Nucleus accumbens (tissue), 56 donors: ENCODE measurements at places on chromosomes 4 and X.

DNA sequence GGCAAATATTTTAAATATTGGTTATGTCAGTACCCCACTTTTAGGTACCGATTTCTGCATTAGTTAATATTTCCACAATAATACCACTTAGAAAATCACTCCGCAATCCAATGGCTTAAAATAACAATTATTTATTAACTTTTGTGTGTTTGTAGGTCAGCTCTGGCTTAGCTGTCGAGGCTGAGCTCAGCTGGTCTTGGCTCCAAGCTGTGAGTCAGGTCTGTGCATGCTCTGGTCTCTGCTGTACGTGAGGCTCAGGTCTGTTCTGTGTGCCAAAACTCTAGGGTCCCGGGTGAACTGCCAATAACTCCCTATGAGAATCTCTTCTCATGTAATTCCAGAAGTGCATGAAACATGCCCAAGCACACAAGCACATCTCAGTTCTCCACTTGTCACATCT is 245.8 kb upstream of the GK2 start:
- no peak for DNase-seq

- no peak for DNase-seq
Observed at GRCh38 chr4:123819362-123820035, 422.9 kb downstream of the SPRY1 start.

- no peak for DNase-seq
Observed at GRCh38 chr4:107258359-107258758, 222.2 kb upstream of the DKK2 start.

- no peak for DNase-seq
Observed at GRCh38 chr4:175871774-175872405, 59.8 kb upstream of the GPM6A start.

- DNase-seq: no peak
Observed at GRCh38 chrX:148960060-148960459, 459.6 kb downstream of the AFF2 start.

GRCh38 chrX:106891762-106892460 is 11.2 kb downstream of the RIPPLY1 start:
- no peak for DNase-seq

GRCh38 chr4:173516621-173517524 is 13.2 kb downstream of the HAND2 start:
- no peak for DNase-seq

- DNase-seq: no peak
Observed at GRCh38 chrX:131187206-131187605, 101.9 kb downstream of the IGSF1 start.

GRCh38 chr4:74188912-74189311 is 31.0 kb downstream of the MTHFD2L start:
- DNase-seq: no peak

DNA sequence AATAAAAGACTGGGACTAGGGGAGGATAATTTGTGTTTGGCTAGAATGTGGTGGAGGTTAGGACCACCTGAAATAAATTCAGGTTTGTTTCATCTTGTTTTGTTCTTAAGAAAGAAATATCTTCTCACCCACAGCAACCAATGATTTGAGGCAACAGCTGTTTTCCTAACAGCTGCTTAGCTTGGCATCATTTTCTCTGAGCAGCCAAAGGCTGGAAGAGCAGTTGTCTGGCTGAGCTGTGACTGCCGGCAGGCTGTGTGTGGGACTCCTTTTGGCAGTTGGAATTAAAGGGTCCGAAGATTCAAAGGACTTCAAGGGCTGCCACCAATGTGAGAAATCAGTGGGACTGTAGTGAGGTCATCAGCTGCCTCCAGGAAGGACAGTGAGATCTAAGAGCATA is 5.0 kb downstream of the TRIM75 start:
- DNase-seq: no peak

- DNase-seq: no peak
Observed at GRCh38 chr4:15912236-15912635, 26.3 kb downstream of the FGFBP1 start.

DNA sequence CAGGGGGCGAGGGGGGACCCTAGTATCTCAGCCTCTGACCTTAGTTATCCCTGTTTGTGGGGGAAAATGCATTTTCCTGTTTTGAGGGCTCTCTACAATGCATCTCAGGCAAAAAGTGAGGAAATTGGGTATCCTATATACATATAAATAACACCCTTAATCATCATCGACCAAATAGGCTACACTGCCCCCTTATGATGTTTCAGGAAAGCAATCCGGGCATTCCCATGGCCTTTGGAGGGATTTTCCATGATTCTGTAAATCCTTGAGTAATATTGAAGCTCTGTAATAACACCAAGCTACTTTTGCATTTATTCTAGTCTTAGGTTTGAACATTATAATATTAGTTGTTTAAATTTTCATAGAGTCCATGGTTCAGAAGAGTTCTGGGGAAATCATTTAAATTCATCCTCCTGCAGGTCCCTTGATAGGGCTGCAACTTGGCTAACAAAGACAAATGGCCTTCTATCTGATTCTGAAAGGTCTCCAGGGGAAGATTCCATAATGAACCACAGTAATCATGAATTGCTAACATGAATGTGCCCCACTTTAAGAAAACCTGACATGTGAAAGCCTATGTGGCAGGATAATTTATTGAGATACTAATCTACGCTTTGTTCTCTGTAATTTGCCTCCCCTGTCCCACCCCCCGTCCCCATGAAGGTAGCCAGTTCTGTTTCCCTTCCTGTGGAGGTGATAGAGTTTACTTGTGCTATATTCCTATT is 91.5 kb upstream of the SCOC start:
- DNase-seq: no peak

DNA sequence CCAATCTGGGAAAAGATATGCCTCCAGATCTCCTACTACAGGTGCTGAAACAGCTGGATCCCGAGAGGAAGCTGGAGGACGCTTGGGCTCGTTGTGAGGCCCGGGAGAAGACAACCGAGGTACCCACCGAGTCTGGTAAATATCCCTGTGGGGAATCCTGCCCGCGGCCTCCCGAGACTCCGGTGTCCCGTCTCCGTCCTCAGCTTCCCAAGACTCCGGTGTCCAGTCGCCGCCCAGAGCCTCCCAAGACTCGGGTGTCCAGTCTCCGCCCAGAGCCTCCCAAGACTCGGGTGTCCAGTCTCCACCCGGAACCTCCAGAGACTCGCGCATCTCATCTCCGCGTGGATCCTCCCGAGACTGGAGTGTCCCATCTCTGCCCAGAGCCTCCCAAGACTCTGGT is 639 bp downstream of the FAM47B start:
- no peak for DNase-seq

GRCh38 chr4:35867057-35867456 is 377.3 kb downstream of the ARAP2 start:
- no peak for DNase-seq

GRCh38 chrX:121301356-121301755 is 253.9 kb downstream of the GLUD2 start:
- DNase-seq: no peak

- no peak for DNase-seq
Observed at GRCh38 chr4:87657525-87657924, 7.4 kb downstream of the DMP1 start.

- DNase-seq: no peak
Observed at GRCh38 chrX:154603438-154604430, 15.3 kb downstream of the CTAG1B start.

DNA sequence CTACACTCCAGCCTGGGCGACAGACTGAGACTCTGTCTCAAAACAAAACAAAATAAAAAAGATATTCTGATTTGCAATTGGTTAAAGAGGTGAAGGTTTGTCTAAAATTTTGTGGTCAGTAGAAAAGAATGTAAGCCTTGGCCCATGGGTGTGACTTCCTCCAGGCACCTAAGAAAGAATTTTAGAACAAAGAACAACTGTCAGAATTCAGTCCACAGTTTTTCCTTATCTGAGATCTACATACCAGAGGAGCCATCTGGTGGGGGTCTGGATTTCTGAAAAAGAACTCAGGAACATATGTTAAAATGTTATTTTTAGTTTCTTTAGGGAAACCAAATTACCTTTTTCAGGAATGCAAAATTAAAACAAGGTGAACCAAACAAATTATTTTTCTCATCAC is 434.1 kb downstream of the ANKRD50 start:
- no peak for DNase-seq

DNA sequence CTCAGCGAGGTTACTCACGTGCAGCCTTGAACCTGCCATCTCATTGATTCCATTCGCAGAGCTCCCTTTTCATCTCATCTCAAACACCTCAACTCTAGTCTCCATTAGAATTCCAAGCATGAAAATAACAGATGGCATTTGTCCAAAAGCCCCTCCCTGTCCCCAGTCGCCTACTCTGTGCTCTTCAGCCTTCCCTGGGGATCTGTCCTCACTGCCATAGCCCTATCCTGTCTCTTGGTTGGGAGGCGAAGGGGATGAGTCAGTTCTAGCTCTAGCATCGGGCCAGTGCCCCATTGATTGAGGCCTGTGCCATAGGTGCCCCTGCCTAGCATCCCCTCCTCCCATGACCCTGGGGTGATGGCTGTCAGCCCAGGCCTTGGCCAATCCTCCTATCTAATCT is 134.0 kb upstream of the PJA1 start:
- DNase-seq: no peak

GRCh38 chr4:31084806-31085416 is 364.7 kb downstream of the PCDH7 start:
- DNase-seq: no peak

- DNase-seq: no peak
Observed at GRCh38 chrX:38937400-38937799, 136.1 kb downstream of the MID1IP1 start.

- DNase-seq: no peak
Observed at GRCh38 chr4:147769386-147769785, 37.5 kb downstream of the ARHGAP10 start.

DNA sequence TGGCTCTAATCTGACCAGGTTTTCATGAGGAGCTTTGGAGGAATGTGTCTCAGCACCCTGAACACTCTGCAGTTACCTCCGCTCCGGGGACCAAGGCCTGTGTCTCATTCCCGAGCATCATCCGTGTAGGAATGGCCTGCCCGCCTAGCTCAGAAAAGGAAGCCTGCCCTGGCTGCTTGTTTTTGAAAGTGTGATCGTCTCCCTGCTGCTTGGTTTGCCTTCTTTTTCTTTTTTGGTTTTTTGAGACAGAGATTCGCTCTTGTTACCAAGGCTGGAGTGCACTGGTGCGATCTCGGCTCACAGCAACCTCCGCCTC is 73.3 kb downstream of the CRLF2 start:
- DNase-seq: no peak

GRCh38 chrX:153449368-153450113 is 3.7 kb upstream of the TREX2 start:
- no peak for DNase-seq

- no peak for DNase-seq
Observed at GRCh38 chr4:67576538-67576937, 18.0 kb downstream of the STAP1 start.

DNA sequence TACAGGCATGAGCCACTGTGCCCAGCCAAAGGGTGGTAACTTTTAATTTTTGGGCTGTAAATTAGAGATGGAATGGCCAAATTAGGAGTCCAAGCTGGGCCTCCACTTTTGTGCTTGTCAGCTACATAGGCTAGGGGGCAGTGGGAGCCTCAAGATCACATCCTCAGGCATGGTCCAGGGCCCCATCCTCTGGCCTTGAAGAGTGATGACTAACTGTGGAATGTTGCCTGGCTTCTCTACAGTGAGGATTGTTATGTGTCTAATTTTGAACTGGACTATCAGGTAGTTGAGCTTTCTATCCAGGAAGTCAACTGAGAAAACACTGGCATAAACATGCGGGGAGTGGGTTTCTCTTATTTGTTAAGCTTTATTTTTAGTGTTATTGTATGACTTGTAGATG is 33.0 kb downstream of the CCNG2 start:
- DNase-seq: no peak

DNA sequence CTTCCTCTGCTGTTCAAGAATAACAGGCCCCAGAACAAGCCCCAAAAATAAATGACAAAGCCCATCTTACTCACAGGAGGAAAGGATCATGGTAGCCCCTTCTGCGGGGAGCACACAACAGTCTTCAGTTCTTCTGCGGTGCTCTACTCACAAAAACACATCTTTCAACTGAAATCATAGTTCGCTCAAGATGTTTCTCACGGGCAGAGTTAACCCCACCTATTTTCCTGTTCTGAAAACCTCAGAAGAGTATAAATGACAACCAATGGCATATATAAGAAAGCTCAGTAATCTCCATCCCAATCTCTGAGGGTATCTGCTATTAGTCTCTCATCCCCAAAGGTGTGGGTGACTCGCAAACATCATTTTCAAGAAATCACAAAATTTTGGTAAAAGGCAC is at the start of gene TXK:
TXK (minus strand) TSS at position 170 of the 400 bp plus-strand sequence; CDS start at position 90, 80 bp downstream.
- DNase-seq: no peak

- DNase-seq: no peak
Observed at GRCh38 chrX:39310891-39311290, 509.6 kb downstream of the MID1IP1 start.

DNA sequence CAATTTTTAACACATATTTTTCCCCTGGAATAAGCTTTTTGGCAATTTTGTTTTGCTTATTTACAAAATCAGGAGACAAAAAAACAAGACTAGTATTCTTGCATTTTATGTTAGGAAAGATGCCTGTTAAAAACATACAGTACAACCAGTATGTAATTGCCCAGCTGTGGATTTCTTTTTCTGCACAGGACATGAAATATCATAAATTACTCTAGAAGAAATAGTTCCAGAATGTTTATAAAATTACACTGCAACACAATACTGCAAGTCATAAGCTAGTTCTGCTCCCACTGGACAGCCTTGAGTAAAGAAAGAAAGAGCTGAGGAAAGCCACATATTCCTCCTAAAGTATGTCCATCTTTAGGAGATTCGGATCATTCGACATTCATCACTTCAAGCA is 133.5 kb downstream of the SCFD2 start:
- no peak for DNase-seq

GRCh38 chr4:36601864-36602495 is 320.6 kb downstream of the DTHD1 start:
- no peak for DNase-seq

GRCh38 chr4:112735474-112735951 is 98.6 kb downstream of the LARP7 start:
- DNase-seq: no peak

GRCh38 chr4:138658518-138658917 is 357.1 kb upstream of the NOCT start:
- DNase-seq: no peak

DNA sequence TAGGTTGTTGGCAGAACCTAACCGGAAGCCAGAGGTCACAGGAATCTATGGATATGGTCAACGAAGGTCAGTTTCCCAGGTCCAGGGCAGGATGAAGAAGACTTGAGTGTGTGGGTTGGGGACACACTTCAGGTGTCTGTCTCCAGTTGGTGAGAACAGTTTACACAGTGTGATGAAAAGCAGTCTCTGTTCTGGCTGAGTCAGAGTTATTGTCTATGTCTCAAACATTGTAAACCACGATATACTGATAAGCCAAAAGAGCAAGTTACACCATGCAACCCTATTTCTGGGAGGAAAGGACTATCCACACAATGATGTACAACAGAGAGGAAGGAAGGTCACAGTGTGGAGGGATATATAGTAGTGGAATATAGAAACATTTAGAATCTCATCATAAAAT is 187.1 kb upstream of the C1QTNF7 start:
- no peak for DNase-seq

GRCh38 chrX:71871367-71871766 is 39.3 kb upstream of the NHSL2 start:
- DNase-seq: no peak

- DNase-seq: no peak
Observed at GRCh38 chrX:153494541-153495361, at the start of gene BGN. BGN (plus strand) TSS chrX:153494980; CDS start chrX:153504632, 9,652 bp downstream.
